Activated T-helper 1 cell treated with Interleukin-2 at 50 U/mL for 16 hours (primary cell): ENCODE measurements at places on chromosomes 11 and 22.

DNA sequence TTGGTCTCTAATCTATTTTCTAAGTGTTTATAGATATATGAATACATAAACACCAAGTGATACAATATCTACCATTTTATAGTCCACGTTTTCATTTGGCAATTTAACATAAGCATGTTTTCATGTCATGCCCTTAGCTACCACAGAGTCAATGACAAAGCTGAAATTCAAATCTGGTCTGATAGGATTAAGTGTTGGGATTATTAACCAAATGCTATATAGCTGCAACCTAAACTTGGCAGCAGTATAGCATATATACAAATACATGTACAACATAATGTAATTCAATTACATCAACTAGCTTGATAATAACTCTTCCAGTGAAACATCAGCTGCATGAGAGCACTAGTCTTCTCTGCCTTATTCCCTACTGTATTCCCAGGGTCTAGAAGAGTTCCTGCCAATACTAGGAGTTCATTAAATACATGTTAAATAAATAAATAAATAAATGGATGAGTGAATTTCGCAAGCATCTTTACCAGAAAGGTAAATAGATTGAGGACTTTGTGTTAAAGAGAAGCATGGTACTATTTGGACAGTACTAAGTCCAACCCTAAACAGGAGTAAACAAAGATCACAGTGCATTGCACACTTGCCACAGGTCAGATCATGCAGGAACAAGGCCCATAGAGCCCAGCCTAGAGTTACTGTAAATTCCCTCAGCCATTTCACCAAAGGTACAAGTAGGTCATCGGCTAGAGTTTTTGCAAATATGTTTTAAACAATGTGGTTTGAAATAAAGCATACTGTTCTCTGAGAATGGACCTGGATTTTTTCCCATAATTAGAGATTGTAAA, 12.8 kb downstream of the SAA4 start:
- no peak for DNase-seq

DNA sequence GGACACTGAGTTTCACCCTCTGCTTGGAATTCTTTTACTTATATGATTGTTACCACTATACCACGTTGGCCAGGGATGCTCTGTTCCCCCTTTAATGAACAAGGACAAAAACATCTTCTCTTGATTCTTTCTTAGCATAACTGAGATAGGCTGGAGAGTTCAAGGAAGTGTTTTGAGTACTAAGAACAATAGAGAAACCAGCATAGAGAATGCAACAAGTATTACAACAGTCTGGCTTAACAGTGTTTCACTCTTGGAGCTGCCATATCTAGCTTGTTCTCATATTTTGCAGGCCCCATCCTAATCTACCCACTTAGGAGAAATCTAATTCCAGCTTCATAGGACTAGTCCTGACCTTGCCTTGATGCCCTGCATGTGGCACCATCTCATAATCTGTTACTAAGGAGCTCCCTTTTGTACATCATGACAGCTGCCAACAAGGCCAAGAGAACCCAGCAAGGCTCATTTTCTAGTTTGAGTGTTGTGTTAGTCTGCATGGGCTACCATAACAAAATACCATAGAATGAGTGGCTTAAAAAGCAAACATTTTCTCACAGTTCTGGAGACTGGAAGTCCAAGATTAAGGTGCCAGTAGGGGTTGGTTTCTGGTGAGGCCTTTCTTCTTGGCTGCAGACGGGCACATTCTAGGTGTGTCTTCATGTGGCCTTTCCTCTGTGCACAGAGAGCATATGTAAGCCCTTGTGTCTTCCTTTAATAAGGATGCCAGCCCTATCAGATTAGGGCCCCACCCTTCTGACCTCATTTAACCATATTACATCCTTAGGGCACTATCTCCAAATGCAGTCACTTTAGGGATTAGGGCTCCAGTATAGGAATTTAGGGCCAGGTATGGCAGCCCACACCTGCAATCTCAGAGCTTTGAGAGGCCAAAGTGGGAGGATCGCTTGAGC, 37.8 kb downstream of the PACS1 start:
- no peak for DNase-seq

DNA sequence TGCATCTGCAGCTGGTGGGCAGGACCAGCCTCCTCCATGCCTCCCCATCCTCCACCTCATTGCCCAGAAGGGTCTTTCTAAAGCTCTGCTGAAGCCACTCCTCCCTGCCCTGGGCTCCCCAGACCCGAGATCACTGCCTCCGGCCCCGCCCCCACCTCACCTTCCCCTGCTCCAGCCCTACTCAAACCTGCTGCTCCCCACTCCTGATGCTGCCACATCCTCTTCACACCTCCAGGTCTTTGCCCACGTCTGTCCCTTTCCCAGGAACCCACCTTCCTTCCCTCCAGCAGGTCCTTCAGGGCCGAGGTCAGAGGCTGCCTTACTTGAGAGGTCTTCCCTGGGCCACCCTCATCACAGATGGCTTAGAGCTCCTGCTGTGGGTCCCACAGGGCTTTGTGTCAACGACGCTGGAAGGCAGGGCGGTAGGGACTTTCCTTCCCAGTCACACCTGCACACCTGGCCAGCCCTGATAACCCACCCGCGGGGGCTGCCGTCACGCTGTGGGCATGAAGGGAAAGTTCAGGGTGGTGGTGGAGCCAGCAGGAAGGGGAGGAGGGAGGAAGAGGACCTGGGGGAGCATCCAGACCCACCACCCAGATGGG, 11.9 kb downstream of the WNT7B start:
- DNase-seq = no peak

DNA sequence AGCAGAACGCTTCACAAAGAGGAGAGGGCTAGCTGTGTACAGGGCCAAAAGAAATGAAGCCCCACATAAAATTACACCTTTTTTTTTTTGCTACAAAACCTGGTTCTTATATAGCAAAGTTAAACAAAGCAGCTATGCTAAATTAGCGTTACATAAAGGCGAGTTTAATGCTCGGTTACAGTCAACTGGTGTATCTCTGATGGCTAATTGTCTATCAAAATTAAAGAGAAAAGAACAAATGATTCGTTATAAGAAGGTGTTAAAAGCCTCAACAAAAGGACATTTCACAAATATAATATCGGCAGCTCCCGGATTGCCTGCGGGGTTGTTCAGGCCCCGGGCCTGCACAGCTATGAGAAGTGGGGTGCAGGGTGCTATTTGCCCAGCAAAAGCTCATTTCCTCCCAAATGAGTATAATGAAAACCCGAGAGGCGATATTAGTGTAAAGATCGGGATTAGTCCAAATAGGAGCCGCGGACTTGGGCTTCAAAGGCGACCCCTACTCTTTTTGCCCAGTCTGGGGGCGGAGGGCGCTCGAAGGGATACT, 13.3 kb upstream of the PAX6 start:
- no peak for DNase-seq

DNA sequence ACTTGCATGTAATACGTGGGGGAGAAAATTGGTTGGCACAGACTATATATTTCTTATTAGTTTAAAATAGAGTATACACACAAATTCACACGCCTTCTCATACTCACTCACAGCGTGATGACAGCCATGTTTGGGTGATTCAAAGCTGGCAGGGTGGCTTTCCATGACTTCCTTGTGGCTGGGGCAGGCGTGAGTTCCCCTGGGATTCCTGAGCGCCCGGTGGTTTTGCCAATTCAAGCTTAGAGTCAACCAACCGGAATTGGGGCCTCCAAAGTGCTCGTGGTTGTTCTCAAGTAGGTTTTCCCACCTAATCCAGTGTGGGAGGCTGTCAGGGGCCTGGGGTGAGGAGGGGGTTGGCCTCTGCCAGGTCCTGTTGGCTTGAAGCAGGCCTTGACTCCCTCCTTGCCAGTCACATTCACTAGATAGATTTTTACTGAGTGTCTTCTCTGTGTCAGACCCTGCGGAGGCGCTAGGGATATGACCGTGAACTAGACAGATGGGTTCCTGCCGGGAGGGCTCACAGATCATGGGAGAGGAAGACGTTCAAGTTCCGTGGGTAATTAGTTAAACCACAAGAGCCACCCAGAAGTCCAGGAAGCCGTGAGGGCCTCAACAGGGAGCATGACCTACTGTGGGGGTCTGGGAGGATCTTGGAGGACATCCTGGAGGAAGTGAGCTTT, 11.5 kb downstream of the PKNOX2 start:
- no peak for DNase-seq

GRCh38 chr22:23760056-23760455, 2.7 kb upstream of the C22orf15 start:
- DNase-seq = no peak

- no peak for DNase-seq
Observed at GRCh38 chr11:83713708-83714107, 427.5 kb upstream of the CCDC90B start.
